ENCODE measurements at places on chromosomes 1 and 21. TPM values are rescaled to one million over a fixed set of nuclear protein-coding genes. Genes with fewer than 3 reads are reported as not detected.

The RRP15 gene
- total RNA-seq = 21.9 TPM

The SGIP1 gene
- total RNA-seq = not detected

The TLR5 gene
- total RNA-seq = not detected

The ASCL5 gene
- total RNA-seq = not detected

The GPR153 gene
- not detected for total RNA-seq

The CELA3A gene
- not detected for total RNA-seq

The SELL gene
- 2.2 TPM for total RNA-seq

The HAO2 gene
- total RNA-seq = not detected

The TP73 gene
- total RNA-seq = 0.48 TPM

The YRDC gene
- total RNA-seq = 28.0 TPM

The CTH gene
- total RNA-seq = 14.4 TPM

The IQCC gene
- total RNA-seq = 8.4 TPM

The FNDC5 gene
- total RNA-seq = not detected

The S100A12 gene
- total RNA-seq = not detected

The OPTC gene
- total RNA-seq = not detected

DNA sequence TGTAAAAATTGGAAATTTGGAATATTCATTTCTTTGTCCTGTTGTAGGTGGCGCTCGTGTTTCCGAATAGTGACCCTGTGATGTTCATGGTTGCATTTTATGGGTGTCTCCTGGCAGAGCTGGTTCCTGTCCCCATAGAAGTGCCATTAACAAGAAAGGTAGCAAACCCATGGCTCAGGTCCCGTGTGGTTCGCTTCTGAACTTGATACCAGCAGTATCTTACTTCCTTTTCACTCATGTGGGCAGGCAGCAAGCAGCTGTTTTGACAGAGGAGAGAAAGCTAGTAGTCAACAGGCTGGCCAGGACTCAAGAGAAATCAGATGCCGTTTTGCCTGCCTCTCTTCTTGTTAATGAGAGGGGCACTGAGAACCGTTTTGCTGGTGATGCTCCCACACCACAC is 72.8 kb downstream of the S100B start:
- no peak for DNase-seq

GRCh38 chr21:37149411-37149810 is 76.4 kb downstream of the TTC3 start:
- DNase-seq = no peak

GRCh38 chr21:26583769-26584168 is 10.7 kb upstream of the CYYR1 start:
- no peak for DNase-seq

DNA sequence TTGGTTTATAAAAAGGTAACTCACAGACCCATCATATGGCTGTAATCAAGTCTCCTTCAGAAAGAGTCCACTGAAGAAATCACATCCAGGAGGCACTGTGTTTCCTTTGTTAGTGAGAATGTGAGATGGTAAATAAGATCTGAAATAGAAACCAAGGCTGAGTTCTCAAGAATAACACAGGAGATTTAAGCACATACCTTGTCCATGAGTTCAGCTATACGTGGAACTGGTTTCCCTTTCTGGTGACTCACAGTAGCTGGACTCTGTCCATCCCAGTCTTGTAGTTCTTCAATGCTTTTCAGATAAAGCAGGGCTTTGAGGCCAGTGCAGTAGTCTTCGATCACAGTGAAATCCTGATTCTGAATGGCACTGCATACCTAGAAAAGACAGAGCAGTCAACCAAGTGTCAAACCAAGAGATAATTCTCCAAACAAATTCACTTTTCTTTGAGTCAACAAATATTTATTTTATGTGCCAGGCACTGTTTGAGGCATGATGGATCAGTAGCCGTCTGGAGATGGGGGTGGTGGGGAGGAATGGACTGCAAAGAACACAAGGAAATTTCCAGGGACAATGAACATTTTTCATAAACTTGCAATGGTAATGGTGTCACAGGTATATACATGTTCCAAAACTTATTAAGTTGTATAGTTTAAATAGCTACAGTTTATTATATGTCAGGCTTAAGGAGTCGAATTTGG is 471.4 kb downstream of the PTBP2 start:
- no peak for DNase-seq

GRCh38 chr1:107365527-107366240 is 224.8 kb downstream of the NTNG1 start:
- DNase-seq = no peak

- DNase-seq = peak; percentile 20
Measured at GRCh38 chr1:234881893-234882771, 246.5 kb downstream of the TOMM20 start.

DNA sequence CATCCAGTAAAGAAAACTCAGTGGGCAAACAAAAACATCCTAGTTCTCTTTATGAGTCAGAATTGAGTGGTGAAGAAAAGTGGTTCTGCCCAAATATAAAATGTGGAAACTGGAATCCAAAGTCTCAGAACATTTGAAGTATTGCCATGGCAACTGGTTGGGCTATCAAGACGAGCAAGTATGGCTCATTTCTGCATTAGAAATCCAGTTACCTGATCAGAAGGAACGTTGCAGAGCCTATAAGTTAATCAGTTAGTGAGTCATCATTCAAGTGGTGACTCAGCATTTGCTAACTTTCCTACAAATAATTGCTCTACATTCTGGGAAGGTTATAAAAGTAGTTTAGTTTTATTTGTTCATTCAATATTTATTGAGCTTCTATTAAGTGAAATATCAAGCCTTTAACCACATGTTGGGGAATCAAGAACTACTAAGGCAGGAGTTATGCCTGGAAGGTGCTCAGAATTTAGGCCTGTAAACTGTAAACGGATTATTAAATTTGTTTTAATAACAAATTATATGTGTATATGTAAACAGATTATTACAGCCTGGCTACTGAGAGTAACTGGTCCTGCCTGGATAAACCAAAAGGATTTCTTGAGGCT is 104.3 kb downstream of the PAPPA2 start:
- no peak for DNase-seq

- no peak for DNase-seq
Measured at GRCh38 chr1:247322442-247322841, 9.2 kb downstream of the ZNF496 start.

DNA sequence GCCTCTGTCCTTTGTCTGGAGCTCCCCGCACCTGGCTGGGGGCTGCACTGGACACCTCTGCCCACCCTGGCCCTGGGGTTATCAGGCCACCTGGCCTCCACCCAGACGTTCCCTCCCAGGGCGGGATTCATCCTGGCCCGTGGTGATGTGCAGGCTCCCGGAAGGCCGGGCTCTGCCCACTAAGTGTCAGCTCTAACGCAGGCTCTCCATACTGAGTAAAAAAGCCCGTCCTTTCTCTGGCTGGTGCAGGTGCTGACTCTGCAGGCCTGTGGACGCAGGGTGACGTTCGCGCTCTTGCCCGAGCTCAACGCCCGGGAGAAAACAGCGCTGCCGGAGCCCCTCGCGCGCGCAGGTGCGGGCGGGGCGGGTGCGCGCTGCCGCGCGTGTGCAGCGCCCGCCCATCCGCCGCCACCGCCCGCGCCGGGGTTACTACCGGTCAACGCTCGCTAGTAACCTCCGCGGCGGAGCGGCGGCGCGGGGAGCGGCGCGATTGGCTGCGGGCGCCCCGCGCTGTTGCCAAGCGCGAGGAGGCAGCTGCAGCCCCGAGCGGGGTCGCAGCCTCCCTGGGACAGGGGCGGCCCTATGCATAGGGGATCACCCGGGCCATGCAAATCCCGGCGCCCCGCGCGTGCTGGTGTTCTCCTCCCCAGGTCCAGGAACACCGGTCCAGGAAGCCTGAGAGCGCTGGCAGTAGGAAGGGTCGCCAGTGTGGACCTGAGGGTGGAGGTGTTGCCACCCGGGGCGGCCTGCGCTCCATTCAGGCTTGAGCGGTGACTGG is 15.7 kb downstream of the ABCG1 start:
- peak; percentile 87 for DNase-seq

GRCh38 chr1:162633081-162633762 is 958 bp downstream of the DDR2 start:
- no peak for DNase-seq

GRCh38 chr1:84758968-84759491 is 68.8 kb upstream of the SSX2IP start:
- DNase-seq = no peak

GRCh38 chr1:166721145-166721544 is 118.1 kb upstream of the POGK start:
- peak; percentile 34 for DNase-seq

DNA sequence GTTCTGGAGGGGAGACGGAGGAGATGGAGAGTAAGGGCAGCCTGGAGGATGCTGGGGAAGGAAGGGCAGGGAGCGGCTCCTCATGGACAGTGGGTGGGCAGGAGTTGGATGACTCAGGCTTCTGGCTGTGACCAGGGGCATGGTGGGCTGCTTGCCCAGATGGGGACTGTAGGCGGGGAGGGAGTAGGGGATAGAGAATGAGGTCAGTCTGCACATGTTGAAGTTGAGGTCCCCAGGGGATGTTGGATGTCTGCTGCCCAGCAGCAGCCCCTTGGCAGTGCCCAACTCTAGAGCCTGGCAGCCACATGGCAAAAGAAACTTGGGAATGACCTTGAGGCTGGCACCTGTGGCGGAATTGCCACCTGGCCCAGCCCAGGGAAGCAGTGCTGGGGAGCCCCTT is 6.4 kb downstream of the SELENON start:
- DNase-seq = no peak

DNA sequence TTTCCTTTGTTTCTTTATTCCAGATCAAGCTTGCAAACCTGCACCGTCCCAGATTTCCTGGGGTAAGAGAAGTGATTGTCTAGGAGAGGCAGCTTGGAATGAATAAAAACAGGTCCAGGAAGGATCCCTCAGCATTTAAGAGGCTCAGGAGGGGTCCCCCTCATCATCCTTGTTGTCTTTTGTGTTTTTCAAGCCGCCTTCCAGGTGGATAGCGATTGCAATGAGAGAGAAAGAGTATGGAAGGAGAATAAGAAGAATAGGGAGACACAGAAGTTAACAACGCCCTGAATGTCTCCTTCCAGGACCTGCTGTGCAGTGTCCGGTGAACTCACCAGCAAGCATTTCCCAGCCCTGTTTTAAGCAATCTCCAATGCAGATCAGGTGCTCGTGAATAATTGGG is 8.5 kb downstream of the ERG start:
- no peak for DNase-seq

- DNase-seq = no peak
Measured at GRCh38 chr1:47906009-47906432, 91.2 kb downstream of the TRABD2B start.

DNA sequence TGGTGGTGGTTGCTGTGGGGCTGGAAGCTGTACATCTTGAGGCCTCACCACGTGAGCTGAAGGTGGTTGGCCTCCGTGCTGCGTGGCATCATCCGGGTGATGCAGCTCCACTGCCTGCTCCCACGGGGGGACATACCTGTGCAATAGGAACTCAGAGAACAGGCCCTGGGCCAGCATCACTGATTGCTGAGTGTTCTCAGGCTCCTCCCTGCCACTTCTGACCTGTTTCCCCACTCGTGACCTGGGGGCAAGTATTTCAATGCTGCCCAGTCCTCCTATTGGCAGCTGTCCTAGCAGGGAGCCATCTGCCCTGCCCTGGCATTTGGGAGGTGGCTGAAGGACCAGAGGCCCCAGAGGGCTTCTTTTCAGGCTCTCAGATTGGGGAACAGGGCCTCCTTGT is 26.1 kb downstream of the PTPRF start:
- DNase-seq = no peak

GRCh38 chr1:209266590-209267205 is 316.8 kb upstream of the CAMK1G start:
- no peak for DNase-seq

DNA sequence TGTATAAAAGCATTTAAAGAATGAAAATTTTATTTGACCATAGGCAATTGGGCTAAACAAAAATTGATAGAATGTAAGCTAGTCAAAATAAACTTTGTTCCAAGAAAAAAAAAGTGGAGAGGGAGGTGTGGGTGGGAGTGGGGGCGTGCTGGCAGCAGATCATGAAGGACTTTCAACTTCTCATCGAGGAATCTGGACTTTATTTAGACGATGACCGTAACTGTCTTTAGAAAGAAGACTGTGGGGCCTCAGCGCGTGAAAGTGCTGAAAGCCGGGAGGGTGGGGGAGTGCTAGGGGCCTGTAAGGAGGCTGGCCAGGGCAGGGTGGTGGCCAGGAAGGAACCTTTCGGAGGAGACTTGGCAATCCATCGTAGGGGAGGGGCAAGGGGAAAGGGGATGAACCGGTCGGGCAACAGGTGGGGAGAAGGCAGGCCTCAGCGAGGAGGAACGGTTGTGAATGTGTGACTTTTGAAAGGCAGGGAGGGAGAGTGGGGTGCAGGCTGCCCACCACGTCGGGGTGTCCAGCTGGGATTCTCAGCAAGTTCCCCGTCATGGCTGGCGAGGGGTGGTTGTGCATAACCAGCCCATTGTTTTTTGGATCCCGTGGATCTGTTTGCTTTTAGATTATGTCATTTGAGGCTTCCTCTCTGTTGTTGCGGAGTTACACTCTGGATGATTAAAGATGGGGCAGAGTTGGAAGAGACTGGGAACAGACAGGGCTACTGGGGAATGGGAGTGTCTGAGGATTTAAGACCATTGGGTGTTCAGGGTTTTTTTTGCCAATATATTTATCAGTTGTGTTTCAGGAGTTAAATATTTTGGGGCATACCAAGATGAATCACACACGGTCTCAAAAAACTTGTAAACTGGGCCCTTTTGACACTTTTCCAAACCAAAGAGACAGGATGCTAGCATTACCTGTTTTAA is 35.5 kb downstream of the HUNK start:
- DNase-seq = no peak

DNA sequence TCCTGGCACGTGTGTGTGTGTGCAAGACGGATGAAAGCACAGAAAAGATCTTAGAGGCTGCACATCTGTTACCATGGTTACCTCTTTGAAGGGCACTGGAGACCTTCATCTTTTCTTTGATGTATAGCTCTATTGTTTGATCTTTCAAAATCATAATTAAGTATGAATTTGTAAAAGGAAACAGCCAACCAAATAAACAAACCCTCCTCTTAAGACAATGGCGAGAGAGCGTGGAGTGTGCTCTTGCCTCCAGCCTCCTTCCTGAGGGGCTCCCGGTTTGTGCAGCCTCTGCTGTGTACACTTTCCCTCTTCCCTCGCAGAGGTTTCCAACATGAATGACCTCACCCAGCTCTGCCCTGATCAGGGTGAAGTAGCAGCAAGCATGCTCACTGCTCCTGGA is 27.9 kb downstream of the CACNA1S start:
- no peak for DNase-seq

- DNase-seq = no peak
Measured at GRCh38 chr1:44154049-44154448, 12.6 kb upstream of the KLF18 start.

GRCh38 chr1:89095737-89096136 is 30.2 kb downstream of the GBP2 start:
- DNase-seq = no peak

- DNase-seq = no peak
Measured at GRCh38 chr1:55593298-55593697, 378.1 kb upstream of the USP24 start.

GRCh38 chr1:89279011-89279466 is 6.4 kb upstream of the GBP5 start:
- no peak for DNase-seq

DNA sequence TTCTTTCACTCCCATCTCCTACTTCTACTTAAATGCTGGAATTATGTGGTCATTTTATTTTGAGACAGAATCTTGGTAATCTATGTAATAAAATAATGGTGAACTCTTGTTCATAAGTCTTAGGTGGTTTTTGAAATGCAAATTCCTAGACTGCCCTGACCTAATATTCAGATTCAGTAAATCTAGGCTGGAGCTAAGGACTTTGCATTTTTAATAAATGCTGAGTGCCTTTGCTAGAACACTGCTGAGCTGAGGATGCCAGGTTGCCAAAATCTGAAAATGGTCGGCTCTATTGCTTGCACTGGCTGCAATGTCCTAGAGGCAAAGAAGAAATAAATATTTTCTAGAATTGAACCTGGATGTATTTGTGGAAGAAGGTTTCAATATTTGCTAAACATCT is 187.4 kb downstream of the HMCN1 start:
- no peak for DNase-seq

GRCh38 chr1:66084442-66084841 is 291.7 kb downstream of the PDE4B start:
- DNase-seq = no peak
